Left lobe of liver (tissue), 2 donors: ENCODE measurements at places on chromosomes 1 and 21. TPM values are rescaled to one million over a fixed set of nuclear protein-coding genes. Genes with fewer than 3 reads are reported as not detected.

- no peak for DNase-seq
Measured at GRCh38 chr1:108200687-108201051, 526 bp upstream of the SLC25A24 start.

Gene SLC35F3
- total RNA-seq, result 0.08 TPM

DNA sequence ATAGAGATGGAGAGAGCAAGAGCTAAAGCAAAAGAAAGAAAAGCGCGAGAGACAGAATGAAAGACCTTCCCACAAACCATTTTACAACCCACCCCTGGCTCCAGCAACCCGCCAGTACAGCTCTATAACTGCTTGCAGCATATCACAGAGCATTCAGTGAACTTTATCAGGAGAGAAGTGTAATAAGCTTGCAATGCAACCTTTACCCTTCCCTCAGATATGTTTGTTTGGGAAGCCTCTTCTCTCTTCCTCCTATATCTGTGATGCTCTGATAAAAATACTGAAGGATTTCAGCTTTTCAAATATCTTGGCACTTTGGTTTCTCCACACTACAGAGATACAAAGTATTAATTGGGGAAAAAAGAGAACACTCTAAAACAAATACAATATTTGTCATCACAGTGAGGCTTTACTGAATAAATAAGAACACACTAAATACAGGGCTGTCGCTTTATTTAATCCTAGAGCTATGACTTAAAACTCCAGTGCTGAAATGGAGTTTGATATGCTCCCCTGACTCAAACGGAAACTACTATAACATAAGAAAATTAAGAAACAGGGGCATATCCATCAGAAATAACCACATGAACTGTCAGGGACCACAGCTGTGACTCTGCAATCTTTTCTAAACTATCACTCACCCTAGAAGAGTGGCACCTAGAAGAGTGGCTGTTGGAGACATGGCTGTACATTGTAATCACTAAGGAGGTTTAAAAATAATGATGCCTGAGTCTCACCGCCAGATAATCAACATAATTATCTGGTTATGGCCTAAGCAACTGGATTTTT, 6.7 kb downstream of the CRP start:
- no peak for DNase-seq

GRCh38 chr1:186899577-186899976, 70.8 kb downstream of the PLA2G4A start:
- DNase-seq, result no peak

DNA sequence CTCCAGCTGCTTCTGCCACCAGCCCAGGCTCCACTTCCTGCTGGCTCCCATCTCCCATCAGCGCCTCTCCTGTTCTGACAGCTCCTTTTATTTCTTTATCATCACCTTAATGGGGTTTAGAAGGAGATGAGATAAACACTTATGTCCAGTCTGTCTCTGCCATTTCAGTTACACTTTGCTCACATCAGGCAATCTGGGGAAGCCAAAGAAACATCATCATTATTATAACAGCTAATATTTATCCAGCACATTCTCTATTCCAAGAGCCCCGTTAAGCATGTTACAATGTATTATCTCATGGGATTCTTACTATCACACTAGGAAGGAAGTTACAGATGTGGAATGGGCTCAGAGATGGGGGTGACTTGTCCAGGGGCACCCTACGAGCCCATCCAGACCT, 31.2 kb downstream of the DMRTB1 start:
- DNase-seq, result no peak

Gene TMEM201
- total RNA-seq, result 2.0 TPM

GRCh38 chr1:150650193-150650592, 20.8 kb upstream of the ENSA start:
- DNase-seq, result no peak

DNA sequence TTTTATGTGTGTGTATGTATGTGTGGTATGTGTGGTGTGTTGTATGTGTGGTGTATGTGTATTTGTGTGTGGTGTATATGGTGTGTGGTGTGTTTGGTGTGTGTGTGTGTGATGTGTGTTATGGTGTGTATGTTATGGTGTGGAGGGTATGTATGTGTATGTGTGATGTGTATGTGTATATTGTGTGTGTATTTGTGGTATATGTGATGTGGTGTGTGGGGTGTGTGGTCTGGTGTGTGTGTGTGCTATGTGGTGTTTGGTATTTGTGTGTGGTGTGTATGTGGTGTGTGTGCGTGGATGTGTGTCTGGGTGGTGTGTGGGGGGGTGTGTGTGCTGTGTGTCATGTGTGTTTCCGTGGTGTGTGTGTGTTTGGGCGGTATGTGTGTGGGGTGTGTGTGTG, 59.3 kb downstream of the SH3BGR start:
- no peak for DNase-seq

- DNase-seq, result no peak
Measured at GRCh38 chr1:18946550-18947381, 9.7 kb downstream of the IFFO2 start.

DNA sequence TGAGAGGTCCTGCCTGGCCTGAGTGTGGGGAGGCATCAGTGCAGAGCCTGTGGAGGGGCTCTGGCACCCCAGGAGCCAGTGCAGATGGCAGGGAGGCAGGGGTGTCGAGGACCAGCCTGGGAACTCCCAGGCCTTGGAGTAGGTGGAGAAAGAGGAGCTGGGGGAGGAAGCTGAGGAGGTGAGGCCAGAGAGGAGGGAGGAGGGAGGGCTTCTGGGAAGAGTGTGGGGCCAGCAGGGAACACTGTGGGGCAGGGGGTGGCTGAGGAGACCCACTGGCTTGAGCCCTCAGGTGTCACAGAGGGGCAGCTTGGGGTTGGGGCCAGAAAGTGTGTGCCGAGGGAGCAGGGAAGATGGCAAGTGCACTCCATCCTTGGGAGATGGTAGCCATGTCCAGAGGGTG, 3.8 kb downstream of the COQ8A start:
- peak; percentile 44 for DNase-seq

GRCh38 chr21:42668298-42668992, 15.0 kb downstream of the PDE9A start:
- no peak for DNase-seq

- no peak for DNase-seq
Measured at GRCh38 chr21:45985471-45986315, 4.1 kb downstream of the COL6A1 start.

Gene GPR161
- total RNA-seq, result 0.38 TPM

DNA sequence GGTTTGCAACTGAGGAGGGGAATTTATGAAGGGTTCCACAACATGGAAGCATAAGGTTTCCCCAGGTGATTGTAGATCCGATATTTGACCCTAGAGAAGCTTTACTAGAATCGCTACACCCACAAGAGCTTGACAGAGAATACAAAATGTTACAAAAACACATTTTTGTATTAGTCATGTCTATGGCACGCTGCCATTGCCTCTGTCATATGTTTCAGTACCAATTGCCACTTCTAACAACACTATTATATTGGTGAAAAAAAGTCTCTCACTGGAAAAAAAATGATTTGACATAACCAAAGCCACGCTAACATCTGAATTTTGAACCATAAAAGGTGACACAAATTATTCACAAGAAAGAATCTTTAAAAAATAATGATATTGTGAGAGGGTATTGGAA, 214.5 kb downstream of the KCNT2 start:
- DNase-seq, result no peak

Gene MSH4
- 0.08 TPM for total RNA-seq

DNA sequence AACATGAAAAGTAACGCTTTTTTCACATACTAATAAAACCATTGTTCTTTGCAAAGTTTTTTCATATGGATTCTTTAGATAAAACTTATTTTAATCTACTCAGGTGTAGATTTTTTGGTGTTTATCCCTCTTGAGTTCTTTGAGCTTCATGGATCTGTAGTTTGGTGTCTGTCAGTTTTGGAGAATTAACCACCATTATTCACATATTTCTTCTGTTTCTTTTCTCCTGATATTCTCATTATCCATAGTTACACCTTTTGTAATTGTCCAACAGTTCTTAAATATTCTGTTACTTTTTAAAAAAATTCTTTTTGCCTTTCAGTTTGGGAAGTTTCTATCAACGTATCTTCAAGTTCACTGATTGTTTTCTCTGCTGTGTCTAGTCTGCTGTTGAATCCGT, 18.6 kb downstream of the HS2ST1 start:
- no peak for DNase-seq

Gene STUM
- total RNA-seq, result 0.03 TPM

- no peak for DNase-seq
Measured at GRCh38 chr1:185608177-185608576, 126.0 kb upstream of the HMCN1 start.

- DNase-seq, result no peak
Measured at GRCh38 chr1:17118706-17119075, 560 bp downstream of the PADI2 start.

GRCh38 chr21:27715131-27715530, 748.2 kb upstream of the ADAMTS5 start:
- DNase-seq, result no peak

Gene LCE1E
- total RNA-seq, result not detected
